Activated T-cell treated with anti-CD3 and anti-CD28 coated beads, Interleukin-2, amount 50 U/mL, for 72 hours (primary cell): ENCODE measurements at places on chromosomes 4 and X.

DNA sequence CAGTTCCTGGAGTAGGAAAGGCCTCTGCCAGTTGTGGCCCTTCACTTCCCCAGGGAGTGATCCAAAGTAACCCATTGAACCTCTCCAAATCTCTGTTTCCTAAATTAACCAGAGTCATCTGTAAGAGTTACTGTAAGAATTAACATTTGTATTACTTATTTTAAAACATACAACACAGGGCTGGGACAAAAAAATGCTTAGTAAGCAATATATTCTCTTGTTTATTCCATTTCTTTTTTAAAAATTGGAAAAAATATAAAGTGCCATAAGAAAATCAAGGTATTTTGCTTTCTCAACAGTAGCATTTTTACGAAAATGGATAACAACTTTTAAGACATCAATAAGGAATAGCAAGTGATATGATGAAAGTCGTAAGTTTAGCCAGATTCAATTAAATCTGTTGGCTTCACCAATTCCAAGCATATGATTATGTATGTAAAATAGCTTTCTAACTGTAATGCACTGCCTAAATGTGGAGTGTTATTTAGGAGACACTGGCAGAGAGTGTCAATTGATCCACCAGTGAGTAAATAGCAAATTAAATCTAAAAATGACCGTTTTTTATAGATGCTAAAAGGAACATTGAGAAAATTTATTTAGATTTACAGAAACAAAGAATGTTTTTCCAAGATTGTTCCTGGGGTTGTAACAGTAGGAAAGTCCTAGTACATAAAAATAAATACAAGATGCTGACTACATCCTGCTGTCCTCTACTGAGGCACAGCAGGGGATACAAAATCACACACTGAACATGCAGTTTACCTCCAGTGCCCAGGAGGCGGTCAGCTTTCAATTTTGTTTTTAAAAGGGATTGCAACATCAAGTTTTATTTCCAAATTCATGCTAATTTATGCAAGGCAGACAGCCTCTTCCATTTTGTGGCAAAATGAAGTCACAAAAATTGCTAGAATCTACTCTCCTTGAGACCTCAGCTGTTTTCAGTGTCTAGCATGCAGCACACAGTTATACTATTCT is 53.7 kb downstream of the GPM6A start:
- no peak for DNase-seq

DNA sequence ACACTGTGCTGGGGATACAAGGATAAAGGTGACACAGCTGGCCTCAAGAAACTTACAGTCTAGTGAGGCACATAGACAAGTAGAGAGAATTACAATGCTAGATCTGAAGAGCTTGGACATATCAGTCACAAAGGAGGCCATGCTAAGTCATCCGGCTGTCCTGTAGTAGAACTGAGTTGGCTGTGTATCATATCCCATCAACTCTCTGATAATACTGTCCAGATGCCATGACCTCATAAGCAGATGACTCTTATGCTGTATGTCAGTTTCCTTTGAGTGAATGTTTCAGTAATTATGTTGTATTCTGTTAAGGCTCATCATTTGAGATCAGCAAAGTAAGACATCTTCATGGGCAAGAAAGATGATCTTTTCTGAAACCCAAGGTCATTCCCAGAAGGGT is 442.9 kb downstream of the MID1IP1 start:
- DNase-seq: no peak

DNA sequence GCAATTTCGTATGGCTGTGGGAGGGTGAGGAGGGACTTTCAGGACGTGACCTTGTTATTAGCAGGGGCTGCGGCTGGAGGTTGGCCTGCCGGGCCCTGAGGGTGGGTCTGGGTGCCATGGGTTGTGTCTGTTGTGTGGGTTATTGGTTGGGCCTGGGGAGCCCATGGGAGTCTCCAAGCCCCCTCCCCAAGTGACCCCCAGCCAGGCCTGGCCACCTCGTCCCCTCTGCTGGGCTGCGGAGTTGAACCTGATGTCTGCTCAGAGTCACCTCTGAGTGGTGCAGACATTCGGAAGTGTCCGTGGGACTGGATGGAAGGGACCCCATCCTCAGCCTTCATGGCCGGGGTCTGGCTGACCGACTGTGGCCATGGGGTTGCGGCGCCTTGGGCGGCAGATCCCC is 67.7 kb downstream of the TRMT44 start:
- DNase-seq: no peak

DNA sequence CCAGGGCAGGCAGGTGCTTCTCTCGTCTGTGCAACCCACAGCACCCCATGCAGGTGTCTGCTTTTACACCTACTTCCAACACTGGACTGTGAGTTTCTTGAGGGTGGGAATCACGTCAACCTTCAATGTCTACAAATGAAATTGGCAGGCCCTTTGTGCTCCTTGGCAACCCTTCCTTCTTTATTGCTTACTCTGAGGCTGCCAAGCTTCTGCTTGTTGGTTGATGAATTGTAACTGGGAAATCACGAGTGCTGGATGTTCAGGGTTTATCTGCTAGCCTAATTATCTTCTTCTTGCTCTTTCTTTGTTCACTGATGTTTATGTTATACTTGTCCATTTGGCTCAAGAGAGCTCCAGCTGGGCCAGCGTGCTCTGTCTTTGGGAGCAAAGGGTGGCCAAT is 2.5 kb upstream of the DGAT2L6 start:
- DNase-seq: no peak

GRCh38 chr4:4532371-4533154 is 9.3 kb downstream of the STX18 start:
- no peak for DNase-seq

- DNase-seq: no peak
Observed at GRCh38 chr4:34422472-34423175, 1821.7 kb downstream of the ARAP2 start.

GRCh38 chrX:39667191-39667590 is 430.6 kb downstream of the BCOR start:
- DNase-seq: no peak

DNA sequence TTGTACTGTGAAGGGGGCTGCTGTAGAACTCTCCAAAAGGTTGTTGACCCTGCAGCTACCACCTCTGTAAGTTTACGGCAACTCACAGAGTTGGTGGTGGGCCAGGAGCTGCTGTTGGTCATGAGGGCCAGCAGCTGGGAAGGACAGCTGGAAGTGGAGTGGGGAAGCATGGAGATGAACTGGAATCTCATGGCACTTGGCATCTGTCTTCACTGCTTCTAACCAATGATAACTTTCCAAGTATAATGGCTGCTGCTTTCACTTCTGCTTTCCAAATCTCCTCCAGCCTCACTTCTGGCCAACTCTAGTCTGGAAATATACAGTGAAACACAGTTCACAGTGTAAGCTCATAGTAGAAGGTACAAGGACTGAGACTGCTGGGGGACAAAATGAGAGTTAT is 126.5 kb upstream of the INTU start:
- DNase-seq: no peak

GRCh38 chr4:139282065-139282720 is 2.2 kb upstream of the MGARP start:
- DNase-seq: no peak

DNA sequence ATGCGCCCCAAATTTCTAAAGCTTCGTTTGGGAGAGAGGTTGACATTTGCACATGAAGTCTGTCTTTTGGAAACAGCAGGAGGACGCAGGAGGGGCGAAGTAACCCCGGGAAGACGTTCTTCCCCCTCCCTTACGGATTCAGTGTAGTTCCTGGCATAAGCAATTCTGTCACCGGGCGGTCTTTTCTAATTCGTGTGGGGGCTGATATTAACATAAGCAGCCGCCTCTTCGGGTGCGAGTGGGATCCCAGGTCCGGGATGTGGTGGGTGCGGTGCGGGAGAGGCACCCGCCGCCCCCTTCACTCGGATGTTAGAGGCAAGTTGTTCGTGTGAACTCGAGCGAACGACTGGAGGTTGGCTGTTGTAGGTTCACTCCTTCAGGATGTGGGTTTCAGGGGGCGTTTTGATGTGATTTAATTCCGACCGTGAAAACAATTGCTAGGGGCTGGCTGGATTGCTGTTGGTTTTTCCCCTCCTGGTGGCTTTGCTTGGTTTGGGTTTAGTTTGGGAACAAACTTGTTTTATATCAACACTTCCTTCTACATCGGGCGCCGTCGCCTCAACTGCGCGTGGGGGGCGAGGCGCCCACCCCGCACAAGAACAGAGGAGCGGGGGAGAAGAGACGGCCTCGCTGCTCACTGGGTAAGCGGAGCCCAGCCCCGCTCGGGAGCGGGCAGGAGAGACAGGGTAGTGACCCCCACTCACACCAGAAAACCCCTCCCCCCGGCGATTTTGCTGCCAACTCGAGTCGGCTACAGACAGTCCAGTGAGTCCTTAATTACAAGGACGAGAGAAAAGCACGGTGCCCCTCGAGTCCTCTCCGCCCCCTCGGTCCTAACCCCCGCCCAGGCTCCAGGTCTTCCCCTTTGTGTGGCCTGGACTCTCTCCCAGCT is 2.9 kb upstream of the LEF1 start:
- DNase-seq: peak; percentile 73

GRCh38 chr4:47209833-47210232 is 178.5 kb downstream of the GABRB1 start:
- no peak for DNase-seq

DNA sequence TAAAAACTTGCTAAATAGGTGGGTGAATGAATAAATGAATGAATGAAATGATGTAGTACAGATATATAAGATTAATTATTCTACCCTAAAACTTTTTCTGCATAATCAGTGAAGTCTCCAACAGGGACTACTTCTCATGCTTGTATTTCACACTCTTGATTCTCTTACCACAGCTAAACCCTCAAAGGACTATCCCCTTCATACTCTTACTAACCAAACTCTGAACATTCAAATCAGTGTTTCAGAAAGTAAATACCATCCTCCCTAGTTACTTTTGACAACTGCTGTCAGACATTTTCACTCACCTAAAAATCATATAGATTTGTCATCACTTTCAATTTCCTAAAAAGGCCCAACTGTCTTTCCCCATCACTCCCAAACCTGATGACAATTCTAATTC is 234.3 kb upstream of the HHIP start:
- no peak for DNase-seq

- DNase-seq: no peak
Observed at GRCh38 chr4:30770049-30770549, 49.9 kb downstream of the PCDH7 start.

DNA sequence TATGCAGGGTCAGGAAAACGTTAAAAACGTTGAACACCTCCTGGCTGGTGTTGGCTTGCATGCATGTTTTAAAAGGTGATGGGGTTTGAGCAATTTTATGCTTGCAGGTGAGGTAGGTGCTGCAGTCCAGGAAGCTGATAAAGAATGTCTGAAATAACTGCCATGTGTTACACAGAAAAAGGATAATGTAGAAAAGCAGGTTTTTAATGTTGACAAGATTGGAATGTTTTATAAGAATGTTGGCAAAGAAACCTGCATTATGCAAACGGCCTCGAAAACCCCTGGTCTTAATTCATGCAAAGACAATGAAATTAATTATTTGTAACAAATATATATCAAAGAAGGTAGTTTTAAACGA is 723.7 kb upstream of the AGA start:
- DNase-seq: no peak

DNA sequence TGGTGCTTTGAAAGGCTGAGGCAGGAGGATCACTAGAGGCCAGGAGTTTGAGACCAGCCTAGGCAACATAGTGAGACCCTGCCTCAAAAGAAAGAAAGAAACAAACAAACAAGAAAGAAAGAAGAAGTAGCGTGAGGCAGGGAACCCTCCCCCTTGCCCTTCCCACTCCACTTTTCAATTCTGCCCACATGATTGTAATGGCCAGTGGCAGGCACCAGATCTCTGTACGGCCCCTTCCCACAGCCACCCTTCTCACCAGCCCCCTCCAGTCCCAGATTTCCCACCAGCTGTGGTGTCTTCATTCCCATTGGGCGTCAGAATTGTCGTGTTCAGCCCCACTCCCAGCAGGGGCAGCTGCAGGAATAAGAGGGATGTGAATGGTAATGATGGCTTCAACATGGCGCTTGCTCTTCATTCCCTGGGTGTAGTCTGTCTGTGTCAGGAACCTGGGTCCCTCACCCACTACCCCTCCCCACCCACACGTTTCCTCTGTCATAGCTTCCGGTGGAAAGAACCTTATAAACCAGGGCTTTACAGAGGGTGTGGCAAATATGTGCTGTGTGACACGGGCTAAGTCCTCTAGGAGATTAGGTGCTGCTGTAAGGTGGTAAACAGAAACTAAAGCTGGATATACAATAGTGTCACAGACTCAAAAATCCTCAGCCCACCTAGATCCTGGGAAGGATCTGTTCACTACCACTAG is at the start of gene IL2RG:
Gene IL2RG (minus strand): TSS at position 437 of the 703 bp plus-strand sequence. CDS start 38 bp downstream, at position 399.
- DNase-seq: peak; percentile 83

GRCh38 chrX:111867236-111867635 is 8.7 kb upstream of the TRPC5OS start:
- no peak for DNase-seq

- no peak for DNase-seq
Observed at GRCh38 chr4:181578911-181579310, 664.3 kb upstream of the TENM3 start.

DNA sequence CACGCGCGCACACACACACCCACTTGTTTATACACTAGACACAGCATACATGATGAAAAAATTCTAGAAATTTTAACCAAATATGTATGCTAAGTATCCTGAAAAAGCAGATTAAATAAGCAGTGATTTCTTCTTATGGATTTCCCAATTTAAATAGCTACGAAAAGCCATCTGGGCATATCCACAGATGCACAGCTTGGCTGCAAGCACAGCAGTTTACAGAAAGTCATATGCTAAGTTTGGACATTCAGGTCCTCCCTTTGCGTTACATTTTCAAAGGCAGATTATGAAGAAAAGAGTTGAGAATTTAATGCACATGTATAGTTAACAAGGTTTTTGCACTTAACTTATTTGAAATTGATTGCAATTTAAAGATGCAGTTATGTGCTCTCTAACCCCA is 542.2 kb upstream of the EPHA5 start:
- DNase-seq: no peak

GRCh38 chrX:24355095-24355494 is 5.3 kb upstream of the SUPT20HL1 start:
- no peak for DNase-seq

GRCh38 chr4:10031668-10032590 is 10.6 kb upstream of the SLC2A9 start:
- no peak for DNase-seq

DNA sequence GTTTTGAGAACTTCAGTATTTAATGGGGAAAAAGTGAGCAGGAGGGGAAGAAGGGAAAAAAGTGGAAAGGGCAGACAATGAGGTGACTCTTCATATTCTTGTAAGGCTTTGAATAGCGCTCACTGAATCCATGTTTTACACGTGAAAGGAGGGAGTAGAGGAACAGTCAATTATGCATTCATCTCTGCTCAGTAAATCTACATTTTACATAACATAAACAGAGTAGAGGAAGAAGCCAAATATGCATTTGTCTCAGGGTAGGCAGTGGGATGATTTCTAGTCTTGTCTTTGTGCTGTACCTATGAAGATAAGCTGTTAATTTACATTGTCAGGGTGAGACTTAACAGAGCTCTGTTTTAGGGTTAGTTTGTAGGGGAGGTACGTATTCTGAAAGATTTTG is 19.4 kb upstream of the ELF2 start:
- no peak for DNase-seq
